ENCODE measurements at places on chromosomes 1 and 21.

GRCh38 chr1:161374373-161374772, 6.7 kb upstream of the CFAP126 start:
- DNase-seq: no peak

DNA sequence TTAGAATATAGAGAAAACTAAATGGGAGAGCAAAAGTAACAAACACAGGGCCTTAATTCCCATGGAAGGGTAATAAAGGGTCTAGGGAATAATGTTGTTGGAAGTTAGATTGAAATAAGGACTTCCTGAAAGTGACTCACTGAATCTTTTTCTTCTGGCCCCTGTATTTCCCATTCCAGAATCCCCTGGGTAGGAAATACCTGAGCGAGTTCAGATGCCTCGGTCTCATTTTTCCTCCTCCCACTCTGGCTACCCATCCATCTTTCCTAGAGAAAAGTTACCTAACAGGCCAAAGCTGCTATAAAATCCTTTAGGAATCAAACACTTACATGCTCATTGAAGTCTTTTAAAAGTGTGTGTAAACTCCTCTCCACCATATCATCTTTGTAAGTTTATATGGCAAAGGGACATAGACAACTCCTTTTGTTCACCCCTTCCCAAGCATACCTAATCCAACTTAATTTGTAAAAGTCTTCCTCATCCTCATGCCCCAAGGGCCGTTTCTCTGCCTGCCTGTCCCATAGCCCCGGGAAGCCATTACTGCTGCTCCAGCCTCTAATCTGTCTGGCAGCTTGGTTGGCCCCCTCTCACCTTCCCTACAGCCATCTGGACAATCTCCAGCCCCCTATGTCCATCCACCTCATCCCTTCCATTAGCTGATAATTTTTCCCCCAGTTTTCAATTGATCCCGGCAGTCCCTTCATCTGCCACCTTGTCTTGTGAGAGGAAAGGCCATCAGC, 3.3 kb upstream of the MEF2D start:
- no peak for DNase-seq

DNA sequence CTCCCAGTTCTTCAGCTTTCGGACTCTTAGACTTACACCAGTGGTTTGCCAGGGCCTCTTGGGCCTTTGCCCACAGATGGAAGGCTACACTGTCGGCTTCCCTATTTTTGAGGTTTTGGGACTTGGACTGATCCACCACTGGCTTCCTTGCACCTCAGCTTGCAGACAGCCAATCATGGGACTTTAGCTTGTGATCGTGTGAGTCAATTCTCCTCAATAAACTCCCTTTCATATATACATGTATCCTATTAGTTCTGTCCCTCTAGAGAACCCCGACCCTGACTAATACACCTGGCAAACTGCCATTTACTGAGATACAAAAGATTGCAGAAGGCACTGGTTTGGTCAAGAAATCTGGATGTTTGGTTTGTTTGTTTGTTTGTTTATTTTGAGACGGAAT, 6.4 kb upstream of the RAB4A start:
- no peak for DNase-seq

GRCh38 chr21:27796106-27796505, 829.2 kb upstream of the ADAMTS5 start:
- no peak for DNase-seq

- DNase-seq: no peak
These were observed 3.2 kb upstream of the CCNL2 start for GRCh38 chr1:1402072-1402900.

GRCh38 chr1:81007024-81007423, 793.7 kb upstream of the ADGRL2 start:
- no peak for DNase-seq

DNA sequence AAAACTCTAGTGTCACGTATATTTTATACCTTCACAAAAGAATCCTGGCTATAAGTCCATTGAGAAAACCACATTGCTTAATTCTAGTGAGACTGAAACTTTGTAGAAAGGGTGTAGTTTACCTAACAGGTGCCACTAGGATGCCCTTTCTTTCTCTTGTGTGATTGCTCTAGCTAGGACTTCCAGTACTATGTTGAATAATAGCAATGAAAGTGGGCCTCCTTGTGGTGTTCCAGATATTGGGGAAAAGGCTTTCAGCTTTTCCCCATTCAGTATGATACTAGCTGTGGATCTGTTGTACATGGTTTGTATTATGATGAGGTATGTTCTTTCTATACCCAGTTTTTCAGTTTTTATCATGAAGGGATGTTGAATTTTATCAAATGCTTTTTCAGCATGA, 39.7 kb upstream of the CHODL start:
- no peak for DNase-seq

- DNase-seq: no peak
These were observed 12.6 kb upstream of the PCBP3 start for GRCh38 chr21:45630876-45631275.

DNA sequence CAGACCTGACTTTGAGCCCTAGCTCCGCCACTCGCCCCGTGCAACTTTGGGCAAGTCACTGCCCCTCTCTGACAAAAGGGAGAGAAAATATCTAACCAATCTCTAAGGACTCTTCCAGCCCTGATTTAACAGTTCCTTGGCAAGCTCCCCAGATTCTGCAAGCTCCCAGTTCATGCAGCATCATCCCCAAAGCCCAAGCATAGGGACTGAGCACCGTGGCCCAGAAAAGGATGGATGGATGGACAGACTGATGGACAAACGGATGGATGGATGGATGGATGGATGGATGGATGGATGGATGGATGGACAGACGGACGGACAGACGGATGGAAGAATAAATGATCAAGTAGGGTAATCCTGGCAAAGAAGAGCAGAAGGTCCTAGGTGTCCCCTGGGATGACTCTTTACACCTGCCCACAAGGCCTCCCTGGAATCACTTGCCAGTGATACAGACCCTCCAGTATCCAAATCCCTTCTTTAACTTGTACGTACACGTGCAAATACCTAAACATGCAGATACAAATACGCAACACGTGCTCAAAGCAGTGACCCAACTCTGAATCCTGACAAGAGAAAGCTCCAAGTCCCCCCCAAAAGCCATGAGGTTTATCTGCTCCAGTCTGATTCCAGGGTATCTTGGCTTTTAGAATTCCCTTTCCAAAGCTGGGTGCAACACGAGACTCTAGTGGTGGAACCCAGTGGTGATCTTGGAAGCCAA, 16.0 kb downstream of the IFFO2 start:
- no peak for DNase-seq
